ENCODE measurements at places on chromosomes 12 and 14. TPM values are rescaled to one million over a fixed set of nuclear protein-coding genes. Genes with fewer than 3 reads are reported as not detected.

DNA sequence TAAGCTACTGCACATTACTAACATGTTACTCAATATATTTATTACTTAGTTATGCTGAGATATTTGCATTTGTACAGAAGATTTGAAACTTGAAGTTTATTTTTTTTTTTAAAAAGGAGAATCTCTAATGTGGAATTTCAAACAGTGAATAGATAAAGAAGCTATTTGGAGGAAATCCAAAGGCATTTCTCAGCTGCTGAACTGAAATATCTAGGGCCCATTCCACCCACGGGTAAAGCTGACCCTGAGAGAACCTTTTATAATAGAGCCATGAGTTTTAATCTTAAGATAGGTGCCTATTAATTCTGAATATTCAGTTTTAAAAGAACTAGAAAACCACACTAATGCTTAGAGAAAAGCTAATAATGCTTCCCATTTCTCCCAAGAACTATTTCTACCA lies 225.4 kb upstream of the CAND1 start:
- no peak overlapping the region for H3K27ac ChIP-seq
- no peak overlapping the region for H3K4me3 ChIP-seq
- no peaks in the 10 kb centered on the region for H3K36me3 ChIP-seq
- H3K4me1 ChIP-seq: peaks cover 5% of the 10 kb centered on the region

The ASIC1 gene
- total RNA-seq: 14.3 TPM

- H3K36me3 ChIP-seq: no peaks in the 10 kb centered on the region
- DNase-seq: no peak
- no peaks in the 10 kb centered on the region for H3K27me3 ChIP-seq
- no peaks in the 10 kb centered on the region for H3K4me1 ChIP-seq
- H3K4me3 ChIP-seq: no peak overlapping the region
Observed at GRCh38 chr12:43861015-43861839, 25.3 kb downstream of the TMEM117 start.

The KLRK1 gene
- 111 TPM for total RNA-seq

DNA sequence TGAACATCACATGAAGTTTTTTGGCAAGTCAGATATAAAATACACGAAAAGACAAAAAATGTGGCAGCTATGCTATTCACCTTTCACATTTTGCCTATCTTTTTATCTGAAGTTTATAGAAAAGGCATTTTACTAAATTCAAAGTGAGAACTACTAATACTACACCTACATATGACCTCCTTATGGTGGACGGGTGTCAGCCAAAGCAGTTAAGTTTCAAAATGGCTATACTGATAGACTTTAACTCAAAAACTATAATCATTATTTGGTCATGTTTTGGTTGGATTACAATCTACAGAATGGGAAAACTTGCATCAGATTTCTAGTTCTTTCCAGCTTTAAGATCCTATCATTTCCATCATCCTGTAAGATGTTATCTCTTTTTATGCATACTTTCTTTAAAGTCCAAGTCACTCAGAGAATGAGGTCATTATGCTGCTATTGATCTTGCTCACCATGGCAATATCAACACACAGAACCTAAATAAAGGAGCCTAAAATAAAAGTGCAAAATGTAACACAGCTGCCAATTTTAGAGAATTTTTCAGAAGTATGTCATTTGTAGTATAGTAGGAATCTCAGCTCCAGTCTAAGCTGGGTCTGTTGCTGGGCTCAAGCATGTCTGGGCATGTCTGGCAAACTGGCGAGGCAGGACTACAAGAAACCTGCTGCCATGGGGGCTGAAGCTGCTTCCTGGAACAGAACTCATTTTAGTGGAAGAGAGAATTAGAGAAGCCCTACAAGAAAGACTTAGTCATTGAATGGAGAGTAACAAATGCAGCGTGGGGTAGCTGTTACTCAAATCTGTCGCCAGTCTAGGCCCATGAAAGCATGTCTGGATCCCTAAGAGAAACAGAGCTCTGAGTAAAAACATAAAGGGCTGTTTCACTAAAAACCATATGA lies 7.6 kb upstream of the AEBP2 start:
- peak overlapping the region; percentile 27 for H3K4me3 ChIP-seq
- no peaks in the 10 kb centered on the region for H3K27me3 ChIP-seq
- peaks cover 3% of the 10 kb centered on the region for H3K36me3 ChIP-seq
- peak overlapping the region; percentile 99 for H3K27ac ChIP-seq
- peak; percentile 79 for DNase-seq
- H3K4me1 ChIP-seq: peaks cover 39% of the 10 kb centered on the region

- H3K27me3 ChIP-seq: no peaks in the 10 kb centered on the region
- no peaks in the 10 kb centered on the region for H3K36me3 ChIP-seq
- H3K27ac ChIP-seq: no peak overlapping the region
Observed at GRCh38 chr12:43098071-43098470, 453.9 kb downstream of the ADAMTS20 start.

- no peak overlapping the region for H3K4me3 ChIP-seq
- H3K27ac ChIP-seq: peak overlapping the region; percentile 85
- H3K27me3 ChIP-seq: no peaks in the 10 kb centered on the region
- H3K4me1 ChIP-seq: peaks cover 45% of the 10 kb centered on the region
- H3K36me3 ChIP-seq: peaks cover 5% of the 10 kb centered on the region
- peak; percentile 42 for DNase-seq
Observed at GRCh38 chr14:105026033-105026785, 5.3 kb upstream of the CDCA4 start.

DNA sequence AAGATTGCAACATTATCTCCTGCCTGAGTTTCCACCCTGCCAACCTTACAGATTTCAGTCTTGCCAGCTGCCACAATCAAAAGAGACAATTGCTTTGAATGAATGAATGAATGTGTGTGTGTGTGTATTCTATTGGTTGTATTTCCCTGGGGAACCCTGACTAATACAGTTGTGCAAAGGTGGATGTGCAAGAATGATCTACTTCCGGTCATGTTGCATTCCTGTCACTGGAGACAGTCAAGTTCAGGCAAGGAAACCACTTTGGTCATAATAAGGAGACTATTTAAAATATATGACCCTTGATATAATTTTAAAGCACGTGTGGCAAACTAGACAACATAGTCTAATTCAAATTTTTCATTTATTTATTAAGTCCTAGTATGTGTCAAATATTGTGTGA lies 13.1 kb downstream of the RERG start:
- DNase-seq: no peak
- H3K36me3 ChIP-seq: no peaks in the 10 kb centered on the region
- H3K27me3 ChIP-seq: peaks cover 8% of the 10 kb centered on the region
- no peak overlapping the region for H3K4me3 ChIP-seq

The IAPP gene
- total RNA-seq: not detected

DNA sequence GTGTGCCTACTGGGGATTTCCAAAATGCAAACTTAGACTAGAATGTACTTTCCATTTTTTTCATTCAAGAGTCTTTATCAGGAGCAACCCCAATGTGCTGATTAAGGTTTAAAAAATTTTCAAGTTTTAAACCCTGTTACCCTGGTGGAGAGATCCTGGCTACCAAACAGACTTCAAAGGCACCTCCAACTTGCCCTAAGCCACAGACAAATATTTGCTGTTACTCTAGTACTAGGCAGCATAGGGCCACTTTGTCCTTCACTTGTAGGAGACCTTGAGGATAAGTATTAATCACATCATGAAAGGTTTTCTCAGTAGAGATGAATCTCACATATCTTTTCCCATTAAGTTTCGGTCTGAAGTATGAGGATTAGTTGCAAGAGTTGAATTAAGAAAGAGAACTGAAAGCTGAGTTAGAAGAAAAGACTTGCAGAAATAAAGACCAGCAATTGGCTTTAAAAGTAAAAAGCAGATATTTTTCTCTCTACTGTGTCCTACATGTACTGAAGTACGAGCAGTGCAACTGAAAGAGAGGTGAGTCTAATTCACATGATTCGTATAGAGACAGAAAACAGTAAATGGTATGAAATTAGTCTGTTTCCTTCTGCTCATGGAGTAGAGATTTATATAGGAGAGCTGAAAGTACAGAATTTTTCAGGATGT lies 28.3 kb downstream of the NTN4 start:
- no peak overlapping the region for H3K4me3 ChIP-seq
- peaks cover 10% of the 10 kb centered on the region for H3K27me3 ChIP-seq
- H3K4me1 ChIP-seq: no peaks in the 10 kb centered on the region
- DNase-seq: no peak
- no peak overlapping the region for H3K27ac ChIP-seq
- no peaks in the 10 kb centered on the region for H3K36me3 ChIP-seq

- H3K36me3 ChIP-seq: no peaks in the 10 kb centered on the region
- no peak for DNase-seq
- H3K27ac ChIP-seq: no peak overlapping the region
- no peaks in the 10 kb centered on the region for H3K27me3 ChIP-seq
Observed at GRCh38 chr12:16766736-16767135, 160.8 kb upstream of the LMO3 start.

DNA sequence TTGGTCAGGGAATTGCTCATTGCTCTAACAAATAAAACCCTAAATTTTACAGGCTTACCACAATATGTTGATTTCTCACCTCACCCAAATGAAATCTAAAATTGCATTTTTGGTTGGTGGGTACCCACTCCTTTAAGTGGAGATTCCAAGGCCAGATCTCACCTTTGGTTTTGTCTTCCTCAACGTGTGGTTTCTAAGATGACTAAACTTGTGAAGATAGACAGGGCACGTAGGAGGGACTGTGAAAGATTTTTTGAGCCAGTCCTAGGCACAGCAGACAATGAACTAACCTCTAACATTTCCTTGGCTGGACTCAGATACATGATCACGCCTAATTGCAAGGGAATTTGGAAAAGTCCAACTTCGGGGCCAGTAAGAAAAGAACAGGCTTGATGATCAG lies 1003.9 kb downstream of the FLRT2 start:
- DNase-seq: no peak
- H3K4me3 ChIP-seq: no peak overlapping the region
- H3K27me3 ChIP-seq: no peaks in the 10 kb centered on the region
- H3K27ac ChIP-seq: no peak overlapping the region
- no peaks in the 10 kb centered on the region for H3K36me3 ChIP-seq

DNA sequence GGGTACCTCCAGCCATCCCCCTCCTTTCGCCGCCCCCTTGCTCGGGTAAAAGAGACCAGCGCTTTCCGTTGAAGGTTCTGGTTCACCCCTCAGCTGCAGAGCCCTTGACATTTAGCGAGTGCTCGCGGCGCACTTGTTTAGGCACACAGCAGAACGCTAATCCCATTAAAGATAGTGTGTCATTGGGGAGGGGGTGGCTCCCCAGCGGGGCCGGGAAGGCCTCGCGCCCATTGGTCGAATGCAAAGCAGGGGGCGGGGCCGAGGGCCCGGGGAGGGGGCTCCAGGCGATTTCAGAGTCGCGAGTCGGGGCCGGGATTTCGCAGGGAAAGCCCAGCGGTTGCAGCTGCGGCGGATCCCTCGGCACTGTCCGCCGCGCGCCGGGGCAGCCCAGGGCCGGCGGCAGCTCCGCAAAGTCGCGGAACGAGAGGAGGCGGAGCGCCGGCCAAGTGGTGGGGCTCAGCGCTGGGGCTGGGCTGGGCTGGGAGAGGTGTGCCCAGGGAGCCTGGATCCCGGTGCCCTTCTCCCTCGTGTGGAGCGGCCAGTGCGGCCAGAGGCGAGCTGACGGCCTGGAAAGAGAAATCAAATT lies 122.9 kb downstream of the TSPAN9 start:
- peaks cover 3% of the 10 kb centered on the region for H3K4me1 ChIP-seq
- peak overlapping the region; percentile 22 for H3K4me3 ChIP-seq
- peaks cover 36% of the 10 kb centered on the region for H3K27me3 ChIP-seq

GRCh38 chr14:99685151-99685591 lies 1.1 kb downstream of the CYP46A1 start:
- peaks cover 29% of the 10 kb centered on the region for H3K27me3 ChIP-seq
- peaks cover 13% of the 10 kb centered on the region for H3K4me1 ChIP-seq
- peak overlapping the region; percentile 22 for H3K4me3 ChIP-seq
- no peaks in the 10 kb centered on the region for H3K36me3 ChIP-seq

The FGF23 gene
- not detected for total RNA-seq

DNA sequence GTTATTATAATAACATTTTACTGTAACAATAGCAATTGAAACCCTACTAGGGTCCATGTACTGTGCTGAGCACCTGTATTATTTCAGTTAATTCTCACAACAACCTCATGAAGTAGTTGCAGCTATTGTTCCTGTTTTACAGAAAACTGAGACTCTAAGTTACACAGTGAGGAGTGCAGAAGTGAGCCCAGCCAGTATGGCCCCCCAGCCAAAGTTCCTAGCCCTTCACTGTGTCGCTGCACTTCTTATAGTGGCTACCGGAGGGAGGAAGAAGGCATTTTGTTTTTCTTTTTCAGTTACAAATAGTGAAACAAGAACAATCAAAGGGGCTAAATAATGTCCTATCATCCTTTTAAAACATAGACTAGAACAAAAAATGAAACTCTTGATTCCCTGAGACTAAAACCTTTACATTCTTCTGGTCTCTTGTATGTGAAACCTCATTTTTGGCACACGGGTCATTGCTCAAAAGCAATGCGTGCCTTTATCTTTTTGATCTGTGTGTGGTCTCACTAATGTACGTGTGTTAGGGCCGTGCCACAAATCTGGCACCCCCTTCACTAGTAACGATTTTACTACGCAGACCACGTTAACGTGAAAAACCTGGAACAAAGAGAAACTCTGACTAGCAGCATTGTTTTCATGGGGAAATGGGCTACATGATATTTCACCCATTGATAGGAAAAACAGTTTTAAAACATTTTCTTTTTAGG lies 88.7 kb downstream of the LLPH start:
- H3K4me3 ChIP-seq: no peak overlapping the region
- H3K27ac ChIP-seq: no peak overlapping the region
- no peaks in the 10 kb centered on the region for H3K36me3 ChIP-seq
- DNase-seq: no peak
- H3K27me3 ChIP-seq: peaks cover 14% of the 10 kb centered on the region
- no peaks in the 10 kb centered on the region for H3K4me1 ChIP-seq

GRCh38 chr12:94239332-94239993 lies 91.1 kb downstream of the PLXNC1 start:
- H3K36me3 ChIP-seq: peaks cover 16% of the 10 kb centered on the region
- no peak overlapping the region for H3K27ac ChIP-seq
- H3K4me3 ChIP-seq: no peak overlapping the region
- H3K27me3 ChIP-seq: no peaks in the 10 kb centered on the region
- DNase-seq: no peak

GRCh38 chr12:67827820-67828383 lies 161.3 kb upstream of the IFNG-AS1 start:
- H3K27ac ChIP-seq: peak overlapping the region; percentile 48
- peak; percentile 63 for DNase-seq
- no peaks in the 10 kb centered on the region for H3K27me3 ChIP-seq
- peak overlapping the region; percentile 33 for H3K4me3 ChIP-seq

The STAC3 gene
- total RNA-seq: 2.1 TPM

DNA sequence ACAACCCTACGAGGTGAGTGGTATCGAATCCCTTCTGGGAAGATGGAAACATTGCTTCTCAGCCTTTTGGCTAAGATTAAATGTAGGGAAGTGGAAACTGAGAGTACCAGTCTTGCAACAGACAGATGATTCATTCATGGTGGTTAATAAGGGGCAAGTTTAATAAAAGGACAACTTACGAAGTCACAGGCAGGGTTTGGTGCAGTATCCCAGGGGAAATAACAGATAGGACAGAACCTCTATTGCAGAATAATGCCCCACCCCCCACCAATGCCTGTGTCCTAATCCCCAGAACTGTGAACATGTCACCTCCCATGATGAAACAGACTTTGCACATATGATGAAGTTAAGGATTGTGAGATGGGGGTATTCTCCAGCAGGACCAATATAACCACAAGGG lies 212.5 kb downstream of the TBX5 start:
- no peak for DNase-seq
- H3K27ac ChIP-seq: no peak overlapping the region
- no peak overlapping the region for H3K4me3 ChIP-seq
- H3K4me1 ChIP-seq: no peaks in the 10 kb centered on the region
- no peaks in the 10 kb centered on the region for H3K36me3 ChIP-seq
- H3K27me3 ChIP-seq: peaks cover 1% of the 10 kb centered on the region

The MMAB gene
- 60.9 TPM for total RNA-seq

The CRACR2A gene
- total RNA-seq: 21.2 TPM
